Activated T-cell treated with anti-CD3 and anti-CD28 coated beads, Interleukin-2, amount 50 U/mL, for 48 hours (primary cell): ENCODE measurements at places on chromosomes 11 and 22.

- DNase-seq: no peak
Measured at GRCh38 chr22:33806191-33806590, 114.1 kb downstream of the LARGE1 start.

- no peak for DNase-seq
Measured at GRCh38 chr11:102332611-102332994, 14.4 kb upstream of the BIRC2 start.

DNA sequence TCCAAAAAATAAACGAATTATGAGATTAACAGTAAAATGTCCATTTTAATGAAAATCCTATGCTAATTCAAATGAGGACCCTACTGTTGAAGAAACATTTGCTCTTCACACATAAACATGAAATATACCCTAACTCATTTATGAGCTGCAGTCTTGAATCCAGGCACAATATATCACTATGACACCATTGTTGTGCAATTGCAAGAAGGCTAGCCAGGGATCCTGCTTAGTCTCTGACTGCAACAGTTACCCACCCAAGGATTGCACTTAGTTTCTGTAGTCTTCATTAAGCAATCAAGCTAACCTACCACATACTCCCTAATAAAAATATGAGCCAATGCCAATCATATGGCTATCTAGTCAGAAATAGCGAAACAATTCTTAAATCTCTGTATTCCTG is 981.0 kb upstream of the FAT3 start:
- no peak for DNase-seq

DNA sequence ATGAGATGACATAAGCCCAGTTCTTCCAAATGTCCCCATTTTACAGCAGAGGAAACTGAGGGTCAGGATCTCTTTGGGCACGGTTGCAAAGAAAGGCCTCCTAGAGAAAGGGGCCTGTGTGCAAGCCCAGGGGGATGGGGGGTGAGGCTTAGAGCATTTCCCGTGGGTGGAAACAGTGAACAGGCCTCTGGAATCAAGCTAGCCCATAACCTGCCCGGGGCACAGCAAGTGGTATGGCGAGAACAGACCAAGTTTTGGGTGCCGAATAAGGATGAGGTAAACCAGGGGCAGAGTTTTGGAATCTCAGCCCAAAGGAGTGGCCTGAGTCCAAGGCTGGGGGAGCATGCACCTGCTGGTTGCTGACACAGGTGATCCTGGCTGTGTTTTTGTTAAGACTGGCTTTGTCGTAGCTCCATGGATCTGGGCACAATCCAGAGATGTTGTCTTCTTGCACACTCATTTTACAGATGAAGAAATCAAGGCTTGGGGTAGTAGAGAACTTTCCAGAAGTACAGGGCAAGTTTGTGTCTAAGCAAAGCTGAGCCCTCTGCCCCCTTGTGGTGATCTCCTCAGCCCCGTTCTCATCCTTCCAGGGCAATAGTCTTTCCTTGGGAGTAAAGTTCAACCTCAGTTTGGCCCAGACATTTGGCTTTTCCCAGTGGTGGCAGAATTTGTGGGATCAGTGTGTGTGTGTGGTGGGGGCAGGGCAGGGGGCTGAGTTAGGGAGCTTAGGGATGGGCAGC is 53.5 kb upstream of the MYEOV start:
- peak; percentile 30 for DNase-seq

- DNase-seq: no peak
Measured at GRCh38 chr22:29385748-29386147, 2.6 kb downstream of the AP1B1 start.

DNA sequence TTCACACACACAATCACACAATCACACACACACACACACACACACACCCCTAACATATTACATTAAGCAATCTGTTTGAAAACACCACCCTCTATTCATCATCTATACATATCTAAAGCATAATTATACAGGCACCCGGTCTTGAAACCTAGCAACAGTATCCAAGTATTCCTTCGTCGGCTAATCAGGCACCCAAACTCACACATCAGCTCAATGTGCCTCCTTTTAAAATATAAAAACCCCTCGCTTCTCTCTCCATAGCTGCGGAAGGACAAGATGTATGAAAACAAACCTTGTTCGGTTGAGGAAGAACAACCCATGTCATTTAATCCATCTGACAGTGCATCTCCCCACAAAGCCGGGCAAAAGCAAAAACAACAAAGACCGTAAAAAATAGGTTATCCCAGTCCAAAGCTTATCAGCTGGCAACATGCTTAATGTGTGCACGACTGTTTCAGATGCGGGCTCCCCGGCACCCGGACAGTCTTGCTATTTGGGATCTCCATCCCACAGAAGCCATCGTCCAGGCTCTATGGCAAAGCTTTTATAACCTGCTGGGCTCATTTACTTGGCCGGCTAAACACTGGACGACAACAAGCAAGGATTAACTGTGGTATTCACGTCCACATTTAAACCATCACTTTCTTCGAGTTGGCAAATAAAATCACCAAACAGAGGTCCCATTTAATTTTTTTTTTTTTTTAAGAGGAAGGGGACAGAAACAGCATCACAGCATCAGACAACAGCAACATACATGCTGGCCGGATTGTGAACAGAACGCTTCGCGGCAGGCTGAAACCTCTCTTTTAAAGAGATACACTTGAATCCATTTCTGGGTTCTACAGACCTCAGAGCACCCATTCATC is 365.5 kb downstream of the SHANK2 start:
- DNase-seq: no peak

- DNase-seq: no peak
Measured at GRCh38 chr11:5746614-5747013, 7.4 kb upstream of the OR52N4 start.

GRCh38 chr11:2702771-2703362 is 3.1 kb upstream of the KCNQ1OT1 start:
- no peak for DNase-seq

GRCh38 chr22:49398115-49398514 is 429.6 kb downstream of the BRD1 start:
- no peak for DNase-seq

- DNase-seq: no peak
Measured at GRCh38 chr11:70675697-70676374, 277.5 kb downstream of the CTTN start.

DNA sequence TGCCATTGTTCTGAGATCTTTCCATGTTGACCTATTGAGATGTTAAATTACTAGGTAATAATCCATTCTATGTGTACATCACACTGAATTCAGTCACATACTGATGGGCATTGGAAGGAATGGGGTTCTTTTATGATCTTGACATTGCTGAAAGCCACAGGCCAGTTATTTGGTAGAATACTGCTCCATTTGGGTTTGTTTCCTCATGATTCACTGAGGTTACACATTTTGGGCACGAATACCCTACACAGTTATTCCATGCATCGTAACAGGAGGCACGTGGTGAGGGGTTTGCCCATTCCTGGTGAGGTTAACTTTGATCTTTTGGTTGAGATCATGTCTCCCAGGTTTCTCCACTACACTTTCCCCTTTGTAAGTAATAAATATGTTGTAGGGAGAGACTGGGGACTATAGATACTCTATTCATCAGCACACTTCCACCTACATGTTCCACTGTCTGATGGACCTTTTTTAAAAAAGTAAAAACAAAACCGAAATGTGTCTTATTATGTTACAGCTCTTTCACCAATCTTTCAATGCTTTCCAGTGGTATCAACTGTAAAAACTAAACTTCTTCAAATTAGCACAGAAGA is 12.0 kb upstream of the FOLR1 start:
- DNase-seq: no peak

DNA sequence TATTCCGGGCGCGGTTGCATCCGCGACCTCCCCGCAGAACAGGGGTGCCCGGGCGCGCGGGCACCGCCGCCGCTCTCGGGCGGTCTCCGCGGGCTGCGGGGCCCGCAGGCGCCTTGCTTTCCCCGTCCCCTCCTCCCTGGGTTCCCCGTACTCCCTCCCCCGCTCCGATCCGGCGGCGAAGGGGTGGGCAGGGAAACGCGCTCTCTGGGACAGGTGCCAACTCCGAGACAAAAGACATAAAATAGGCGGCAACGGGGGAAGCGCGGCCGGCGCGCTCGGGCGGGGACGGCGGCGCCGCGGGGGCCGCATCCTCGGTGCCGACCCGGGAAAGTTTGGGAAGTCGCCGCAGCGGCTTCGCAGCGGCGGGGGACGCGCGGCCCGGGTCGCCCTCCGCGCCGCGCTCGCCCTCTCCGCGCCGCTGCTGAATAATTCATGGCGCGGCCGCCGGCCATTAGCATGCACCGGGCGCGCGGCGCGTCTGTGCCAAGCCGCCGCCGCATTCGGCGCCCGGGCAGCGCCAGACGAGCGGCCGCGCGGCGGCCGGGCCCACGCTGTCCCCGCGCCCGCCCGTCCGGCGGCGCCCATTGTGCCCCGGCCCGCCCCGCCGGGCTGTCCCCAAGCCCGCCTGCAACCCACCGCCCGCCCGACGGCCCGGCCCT is 78.7 kb upstream of the PPARA start:
- DNase-seq: peak; percentile 77

- DNase-seq: peak; percentile 64
Measured at GRCh38 chr11:94511932-94512781, at the start of gene C11orf97. Gene C11orf97, plus strand, starts transcription at chr11:94512461. Its CDS starts 68 bp downstream, at chr11:94512529.
